Stimulated activated CD8-positive, alpha-beta memory T cell treated with anti-CD3 and anti-CD28 coated beads, Interleukin-7, amount 100 ng/mL, for 24 hours (primary cell): ENCODE measurements at places on chromosomes 7 and 10.

- no peak for DNase-seq
Measured at GRCh38 chr7:30322271-30323005, 38.0 kb downstream of the ZNRF2 start.

- DNase-seq, result no peak
Measured at GRCh38 chr10:110434489-110435096, 63.1 kb upstream of the DUSP5 start.

DNA sequence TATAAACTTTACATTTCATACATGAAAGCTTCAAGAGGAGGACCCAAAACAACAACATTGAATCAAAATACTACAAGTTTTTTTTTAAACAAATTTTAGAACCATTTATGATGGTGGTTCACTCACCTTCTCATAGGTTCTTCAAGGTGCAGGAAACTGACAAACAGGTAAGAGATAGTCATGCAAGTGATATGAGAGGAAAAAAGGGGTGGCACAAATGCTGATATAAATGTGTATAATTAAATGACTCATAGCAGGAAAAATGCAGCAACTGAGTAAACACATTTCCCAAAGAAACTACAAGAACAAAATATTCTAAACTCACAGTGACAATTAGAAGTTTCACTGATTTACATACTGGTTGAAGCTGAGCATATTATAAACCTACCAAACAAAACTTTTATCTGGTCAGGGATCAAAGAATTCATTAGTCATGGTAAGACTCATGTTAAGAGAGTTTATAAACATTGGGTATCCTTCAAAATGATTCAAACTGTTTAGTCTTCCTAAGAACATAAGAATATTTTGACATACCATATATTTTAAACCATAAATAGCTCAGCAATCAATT is 14.1 kb downstream of the ZWINT start:
- no peak for DNase-seq

GRCh38 chr10:2051108-2051507 is 313.8 kb upstream of the ADARB2 start:
- DNase-seq, result no peak

DNA sequence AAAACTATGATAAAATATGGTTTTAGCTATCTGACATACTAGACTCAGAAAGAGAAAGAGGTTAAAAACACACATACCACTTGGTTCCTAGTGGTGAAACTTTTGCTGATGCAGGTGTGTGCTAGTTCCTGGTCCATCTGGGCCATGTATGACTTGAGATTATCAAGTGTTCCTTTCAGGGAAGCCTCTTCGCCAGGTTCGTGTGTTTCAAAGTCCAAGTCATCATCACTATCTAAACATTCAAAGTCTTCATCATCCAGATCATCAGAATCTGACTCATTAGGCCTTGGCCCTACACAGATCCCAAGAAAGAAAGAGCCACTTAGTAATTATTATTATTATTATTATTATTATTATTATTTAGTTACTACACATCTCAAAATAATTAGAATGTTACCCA is 26.4 kb downstream of the NUDT13 start:
- no peak for DNase-seq

DNA sequence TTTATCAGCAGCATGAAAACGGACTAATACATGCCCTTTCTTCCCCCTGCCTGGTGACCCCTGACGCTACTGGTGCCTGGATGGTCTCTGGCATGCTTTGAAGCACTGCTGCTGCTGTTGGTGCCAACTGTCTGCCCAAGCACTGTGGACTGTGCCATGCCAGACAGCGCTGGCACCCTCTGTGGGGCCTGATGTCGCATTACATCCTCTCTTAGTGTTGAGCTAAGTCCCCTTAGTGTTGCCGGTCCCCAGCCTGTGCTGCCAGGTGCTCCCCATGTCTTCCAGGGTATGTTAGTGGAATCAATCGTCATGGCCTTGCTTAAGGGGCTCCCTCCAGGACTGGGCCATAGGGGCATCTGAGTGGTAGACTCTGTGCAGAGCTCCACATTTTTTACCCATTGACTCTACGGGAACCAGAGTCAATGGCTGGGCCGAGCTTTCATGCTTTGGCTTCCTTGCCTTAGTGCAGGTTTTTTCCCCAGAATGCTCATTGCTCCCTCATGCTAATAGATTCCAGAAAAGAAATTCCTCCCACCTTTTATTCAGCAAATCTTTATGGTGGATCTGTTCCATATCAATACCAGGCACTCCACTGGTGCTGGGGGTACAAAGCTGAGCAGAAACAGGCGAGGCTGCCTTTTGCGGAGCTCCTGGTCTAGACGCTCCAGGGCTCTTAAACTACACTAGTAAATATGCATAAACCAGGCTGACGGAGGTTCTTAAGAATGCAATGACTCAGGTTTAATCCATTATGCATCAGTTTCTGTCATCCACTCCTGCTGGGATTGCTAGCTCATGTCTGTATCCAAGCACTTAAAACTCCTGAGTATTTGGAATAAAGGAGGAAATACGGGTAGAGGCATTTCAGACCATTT is 21.8 kb upstream of the MRC1 start:
- DNase-seq, result no peak

GRCh38 chr10:8036506-8037198 is 17.8 kb upstream of the GATA3 start:
- no peak for DNase-seq

GRCh38 chr10:314381-314780 is 179.1 kb downstream of the ZMYND11 start:
- DNase-seq, result no peak

- no peak for DNase-seq
Measured at GRCh38 chr10:57627642-57628178, 640.0 kb downstream of the IPMK start.

- DNase-seq, result no peak
Measured at GRCh38 chr7:73708961-73709549, 10.4 kb downstream of the STX1A start.

- DNase-seq, result no peak
Measured at GRCh38 chr10:97333351-97333600, 1.3 kb downstream of the FRAT2 start.

DNA sequence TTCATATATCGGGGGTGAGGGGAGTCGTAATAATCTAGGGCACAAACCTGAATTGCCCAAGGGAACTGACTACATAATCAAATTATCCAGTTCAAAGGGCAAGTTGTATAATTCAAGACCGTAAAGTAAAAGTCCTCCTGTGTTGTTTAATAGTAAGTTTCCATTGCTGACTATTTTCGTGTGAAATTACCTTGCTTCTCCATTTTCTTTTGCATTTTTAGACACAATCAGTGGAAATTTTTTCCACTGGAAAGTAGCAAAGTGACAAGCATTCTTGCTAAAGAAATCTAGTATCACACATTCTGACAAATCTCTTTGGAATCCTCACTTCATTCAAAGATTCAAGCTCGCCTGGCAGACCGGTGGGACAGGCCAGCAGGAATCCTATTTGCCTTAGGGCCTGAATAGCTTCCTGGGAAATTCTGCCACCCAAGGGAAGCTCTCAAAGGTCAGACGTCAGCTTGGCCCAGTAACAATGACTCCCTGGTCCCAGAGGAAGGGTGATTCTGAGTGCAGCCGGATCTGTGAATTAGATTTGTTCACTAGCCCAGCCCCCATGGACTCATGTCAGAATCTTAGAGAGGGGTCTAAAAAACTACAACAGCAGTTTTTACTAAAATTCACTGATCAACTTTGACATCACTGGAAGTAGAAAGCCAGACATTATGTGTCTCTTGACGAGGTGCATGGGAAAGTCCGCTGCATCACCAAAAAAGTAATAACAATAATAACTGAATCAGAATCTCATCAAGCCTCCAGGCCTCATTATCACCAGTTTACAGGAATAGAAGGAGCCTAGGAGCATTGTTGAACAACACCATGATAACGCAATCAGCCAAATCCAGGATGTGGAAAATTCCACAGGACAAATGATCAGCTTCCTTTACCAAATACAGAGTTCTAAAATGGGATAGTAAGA is 161.0 kb downstream of the SKIDA1 start:
- DNase-seq, result no peak
